Pancreas (tissue), 10 donors: ENCODE measurements at places on chromosomes 7 and 10. TPM values are rescaled to one million over a fixed set of nuclear protein-coding genes. Genes with fewer than 3 reads are reported as not detected.

PDK4 gene
- polyA plus RNA-seq = 71.7 TPM

IQUB gene
- polyA plus RNA-seq = 0.15 TPM

DNA sequence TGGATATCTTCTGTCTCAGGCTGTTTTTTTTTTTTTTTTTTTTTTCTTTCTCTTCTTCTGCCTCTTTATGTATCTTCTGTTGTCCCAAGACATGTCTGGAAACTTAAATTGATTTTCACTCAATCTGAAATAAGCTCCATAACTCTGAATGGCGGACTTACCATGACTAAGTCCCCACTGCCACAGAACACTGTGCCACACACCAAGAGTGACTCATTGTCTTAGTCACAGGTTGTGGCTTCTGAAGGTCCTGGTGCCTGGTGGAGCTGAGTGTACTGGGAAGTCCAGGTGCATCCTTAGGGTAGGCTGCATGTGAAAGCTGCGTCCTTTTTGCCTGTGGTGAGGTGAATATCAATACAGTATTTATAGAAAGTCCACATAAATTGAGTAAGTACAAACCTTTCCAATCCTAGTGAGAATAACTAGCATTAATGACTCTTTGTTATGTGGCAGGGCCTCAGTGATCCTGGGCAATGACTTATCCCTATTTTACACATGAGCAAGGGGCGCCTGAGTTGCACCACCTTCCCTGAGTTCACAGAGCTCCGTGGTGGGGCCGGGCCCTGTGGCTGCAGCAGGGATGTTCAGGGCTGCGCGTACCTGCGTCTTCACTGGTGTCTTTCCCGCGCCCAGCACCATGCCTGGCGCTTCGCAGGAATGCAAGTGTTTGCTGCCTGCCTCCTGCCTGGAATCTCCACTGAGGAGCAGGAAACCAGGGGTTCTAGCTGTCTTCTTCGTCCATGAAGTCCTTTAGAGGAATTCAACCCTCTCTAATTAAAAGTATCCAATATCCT, 4.3 kb downstream of the PFKP start:
- no peak overlapping the region for H3K4me3 ChIP-seq
- no peak for DNase-seq
- H3K27me3 ChIP-seq = no peaks in the 10 kb centered on the region
- H3K27ac ChIP-seq = no peak overlapping the region
- H3K4me1 ChIP-seq = no peaks in the 10 kb centered on the region

NPFFR1 gene
- polyA plus RNA-seq = not detected

TYW1B gene
- 1.3 TPM for polyA plus RNA-seq

- no peaks in the 10 kb centered on the region for H3K4me1 ChIP-seq
- no peak overlapping the region for H3K4me3 ChIP-seq
- H3K27me3 ChIP-seq = no peaks in the 10 kb centered on the region
- DNase-seq = no peak
These were observed 31.2 kb downstream of the ST7 start for GRCh38 chr7:116984511-116984910.

- H3K27me3 ChIP-seq = no peaks in the 10 kb centered on the region
- H3K27ac ChIP-seq = no peak overlapping the region
- H3K4me1 ChIP-seq = peaks cover 8% of the 10 kb centered on the region
These were observed 174.5 kb upstream of the HDAC9 start for GRCh38 chr7:18320971-18321567.

DNA sequence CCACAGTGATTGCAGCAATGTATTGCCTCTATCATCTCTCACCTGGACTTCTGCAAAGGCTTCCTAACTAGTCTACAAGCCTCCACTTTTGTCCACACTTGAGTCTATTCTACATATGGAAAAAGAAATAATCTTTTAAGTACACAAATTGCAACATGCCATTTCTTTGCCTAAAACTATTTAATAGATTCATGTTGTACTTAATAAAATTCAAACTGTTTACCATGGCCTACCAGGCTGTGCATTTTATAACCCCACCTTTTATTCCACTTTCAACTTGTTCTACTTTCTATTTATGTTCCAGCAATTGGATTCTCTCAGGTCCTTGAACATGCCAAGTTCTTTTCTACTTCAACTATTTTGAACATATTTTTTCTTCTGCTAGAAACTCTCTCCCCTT, 128.7 kb downstream of the GPR85 start:
- no peak overlapping the region for H3K4me3 ChIP-seq
- no peaks in the 10 kb centered on the region for H3K36me3 ChIP-seq
- H3K4me1 ChIP-seq = no peaks in the 10 kb centered on the region

DNA sequence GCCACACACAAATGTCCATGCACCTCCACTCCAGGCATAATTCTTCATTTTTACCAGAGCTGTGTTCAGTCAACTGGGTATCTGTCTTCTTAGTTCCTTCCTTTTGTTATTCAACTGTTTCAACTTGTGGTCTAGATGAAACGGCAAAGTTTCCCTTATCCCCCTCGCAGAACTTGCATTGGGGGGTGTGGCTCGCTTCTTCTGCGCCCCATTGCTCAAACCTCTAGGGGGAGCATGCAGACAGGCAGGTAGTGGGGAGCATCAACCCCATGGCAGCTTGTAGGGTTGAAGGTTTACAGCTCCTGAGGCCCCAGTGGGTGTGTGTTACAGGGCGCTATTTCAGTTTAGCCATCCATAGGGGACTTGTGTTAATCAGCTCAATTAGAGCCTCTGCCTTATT, 38.3 kb upstream of the COBL start:
- H3K27me3 ChIP-seq = no peaks in the 10 kb centered on the region
- no peak overlapping the region for H3K27ac ChIP-seq
- H3K4me3 ChIP-seq = no peak overlapping the region
- H3K36me3 ChIP-seq = no peaks in the 10 kb centered on the region
- DNase-seq = no peak

DNA sequence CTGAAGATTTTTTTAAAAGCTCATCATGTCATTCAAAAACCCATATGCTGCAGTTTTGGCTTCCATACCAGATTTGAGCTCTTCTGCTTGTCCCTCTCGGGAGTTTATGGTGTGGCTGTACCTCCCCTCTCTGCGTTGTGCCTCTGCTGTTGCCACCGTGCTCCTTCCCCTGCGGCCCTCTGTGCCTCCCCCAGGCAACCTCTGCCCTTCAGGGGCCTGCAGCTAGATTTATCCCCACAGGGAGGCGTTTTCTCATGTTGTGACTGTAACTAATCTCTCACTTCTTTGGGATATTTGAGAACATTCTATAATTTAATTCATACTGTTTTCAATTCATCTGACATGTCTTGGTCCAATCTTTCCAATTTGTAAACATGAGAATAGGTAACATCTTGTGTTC, 52.7 kb downstream of the TASOR2 start:
- no peaks in the 10 kb centered on the region for H3K4me1 ChIP-seq
- H3K36me3 ChIP-seq = peaks cover 12% of the 10 kb centered on the region
- H3K27me3 ChIP-seq = no peaks in the 10 kb centered on the region
- H3K27ac ChIP-seq = no peak overlapping the region

- no peaks in the 10 kb centered on the region for H3K36me3 ChIP-seq
- H3K27me3 ChIP-seq = no peaks in the 10 kb centered on the region
- H3K4me3 ChIP-seq = no peak overlapping the region
- DNase-seq = no peak
- no peak overlapping the region for H3K27ac ChIP-seq
These were observed 91.5 kb upstream of the KCND2 start for GRCh38 chr7:120181499-120181898.

DNA sequence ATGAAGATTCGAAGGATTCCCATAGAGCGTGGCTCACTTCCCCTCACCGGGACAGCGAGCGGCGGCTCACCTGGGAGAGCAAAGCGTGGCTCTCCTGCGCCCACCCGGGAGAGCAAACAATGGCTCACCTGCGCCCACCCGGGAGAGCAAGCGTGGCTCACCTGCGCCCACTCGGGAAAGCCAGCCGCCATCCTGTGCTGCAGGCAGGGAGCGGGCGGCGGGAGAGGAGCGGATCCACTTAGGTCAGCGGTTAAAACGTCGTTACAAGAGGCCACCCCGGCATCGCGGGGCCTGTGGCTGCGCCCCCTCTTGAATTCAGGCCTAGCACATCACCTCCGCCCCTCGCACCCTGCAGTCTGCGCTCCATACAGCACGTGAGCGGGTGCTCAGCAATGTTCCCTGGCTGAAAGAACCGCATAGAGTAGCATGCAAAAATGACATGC, 461 bp upstream of the FIGNL1 start:
- no peaks in the 10 kb centered on the region for H3K27me3 ChIP-seq
- H3K4me3 ChIP-seq = peak overlapping the region; percentile 74
- H3K27ac ChIP-seq = peak overlapping the region; percentile 64
- peak; percentile 11 for DNase-seq
